ENCODE measurements at places on chromosomes 5 and 9. TPM values are rescaled to one million over a fixed set of nuclear protein-coding genes. Genes with fewer than 3 reads are reported as not detected.

- DNase-seq: no peak
Observed at GRCh38 chr9:121569266-121569648, 69.6 kb upstream of the GGTA1 start.

DNA sequence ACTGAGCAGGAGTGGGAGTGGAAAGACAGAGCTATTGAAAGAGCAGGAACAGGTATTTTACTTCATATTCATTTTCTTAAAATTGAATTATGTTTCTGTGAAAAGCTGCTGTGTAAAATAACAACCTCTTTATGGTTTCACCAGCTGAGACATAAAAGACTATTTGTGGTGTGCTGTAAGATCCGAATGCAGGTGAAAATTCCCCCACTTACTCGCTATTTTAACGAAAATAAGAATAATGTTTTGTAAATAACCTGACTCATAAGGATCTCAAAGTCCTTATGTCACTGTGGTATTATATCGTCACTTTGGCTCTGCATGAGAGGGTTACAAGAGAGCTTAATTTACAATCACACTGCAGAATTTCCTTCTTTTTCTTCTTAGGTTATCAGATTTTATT is 65.3 kb upstream of the NFIB start:
- DNase-seq: no peak

DNA sequence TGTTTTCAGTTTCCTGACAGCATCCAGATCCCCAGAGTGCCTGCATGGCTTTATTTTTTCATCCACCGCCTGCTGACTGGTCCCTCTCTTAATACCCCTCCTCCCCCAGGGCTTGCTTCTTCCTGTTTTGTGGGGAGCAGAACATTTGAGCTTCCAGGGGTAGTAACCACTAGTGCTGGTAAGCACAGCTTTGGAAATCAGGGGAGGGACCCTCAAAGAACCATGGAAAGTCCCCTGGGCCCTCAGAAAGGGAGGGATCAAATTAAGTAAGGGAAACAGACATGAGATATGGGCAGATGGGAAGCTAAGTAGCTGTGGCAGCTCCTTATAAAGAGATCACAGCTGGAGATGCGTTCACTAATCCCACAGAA is 26.8 kb downstream of the GRIA1 start:
- DNase-seq: no peak

DNA sequence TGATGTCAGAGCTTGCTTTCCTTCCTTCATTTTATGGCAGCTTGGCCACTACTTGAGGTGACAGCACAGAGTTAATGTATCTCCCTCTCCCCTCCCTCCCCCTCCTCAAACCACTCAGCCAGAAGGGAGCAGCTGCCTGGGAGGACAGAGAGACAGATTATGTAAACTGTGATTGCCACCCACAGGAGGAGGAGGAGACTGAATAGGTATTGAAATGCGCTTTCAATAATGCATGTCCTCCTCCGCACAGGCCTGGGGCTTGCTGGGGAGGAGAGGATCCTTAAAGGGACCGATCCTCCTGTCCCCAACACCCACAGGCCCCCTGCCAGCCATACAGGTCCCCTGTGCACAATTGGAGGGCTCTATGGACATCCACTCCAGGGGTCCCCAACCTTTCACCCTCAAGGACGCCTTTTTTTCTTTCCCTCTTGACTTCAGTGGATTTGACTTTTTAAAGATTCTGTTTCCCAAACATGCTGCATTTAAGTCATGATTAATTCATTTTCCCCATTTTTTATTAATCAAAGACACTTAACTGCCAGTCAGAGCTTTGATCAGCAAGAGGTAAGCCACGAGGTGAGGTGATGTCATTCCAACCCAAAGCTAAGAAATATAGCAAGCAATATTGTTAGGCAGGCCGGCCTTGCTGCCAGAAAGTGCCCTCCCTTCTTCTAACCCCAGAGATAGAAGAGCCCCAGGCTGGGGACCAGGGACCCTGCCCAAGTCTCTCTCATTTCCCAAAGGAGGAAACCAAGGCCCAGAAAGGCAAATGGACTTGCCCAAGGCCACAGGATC is 47.5 kb upstream of the CPLX2 start:
- DNase-seq: no peak

KCTD16 gene
- not detected for total RNA-seq

REEP2 gene
- total RNA-seq: 3.5 TPM

DNA sequence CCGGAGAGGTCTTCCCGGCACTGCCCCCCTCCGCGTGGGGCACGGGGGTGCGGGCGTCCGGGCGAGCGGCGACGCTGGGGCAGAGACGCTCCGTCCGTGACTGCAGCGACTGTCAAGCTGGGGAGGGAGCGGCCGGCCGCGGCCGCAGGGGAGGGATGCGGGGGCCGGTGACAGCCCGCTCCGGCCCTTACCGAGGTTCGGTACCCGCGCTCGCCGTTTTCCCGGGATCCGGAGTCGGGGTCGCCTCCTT is 400 bp downstream of the KDM4C start:
- no peak for DNase-seq

- peak; percentile 82 for DNase-seq
Observed at GRCh38 chr9:9942764-9943424, 669.9 kb downstream of the PTPRD start.

DNA sequence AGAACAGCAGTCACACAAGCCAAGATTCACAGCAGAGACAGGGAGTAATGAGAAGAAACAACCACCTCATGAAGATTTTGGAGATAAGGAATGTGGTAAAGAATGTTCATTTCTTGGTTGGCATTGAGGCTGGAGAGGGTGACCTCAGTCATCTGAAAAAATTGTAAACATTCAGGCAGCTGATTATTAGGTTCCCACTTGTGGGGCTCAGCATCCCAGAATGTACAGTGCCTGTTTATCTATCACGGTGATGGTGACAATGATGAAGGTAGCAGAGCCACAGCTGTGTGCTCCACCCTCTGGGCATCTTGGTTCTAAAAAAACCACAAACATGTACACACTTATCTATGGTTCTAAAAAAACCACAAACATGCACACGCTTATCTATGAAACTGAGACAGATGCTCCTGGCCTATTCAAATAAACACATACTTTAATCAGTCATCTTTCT is 143.9 kb upstream of the MOCS2 start:
- no peak for DNase-seq

DNA sequence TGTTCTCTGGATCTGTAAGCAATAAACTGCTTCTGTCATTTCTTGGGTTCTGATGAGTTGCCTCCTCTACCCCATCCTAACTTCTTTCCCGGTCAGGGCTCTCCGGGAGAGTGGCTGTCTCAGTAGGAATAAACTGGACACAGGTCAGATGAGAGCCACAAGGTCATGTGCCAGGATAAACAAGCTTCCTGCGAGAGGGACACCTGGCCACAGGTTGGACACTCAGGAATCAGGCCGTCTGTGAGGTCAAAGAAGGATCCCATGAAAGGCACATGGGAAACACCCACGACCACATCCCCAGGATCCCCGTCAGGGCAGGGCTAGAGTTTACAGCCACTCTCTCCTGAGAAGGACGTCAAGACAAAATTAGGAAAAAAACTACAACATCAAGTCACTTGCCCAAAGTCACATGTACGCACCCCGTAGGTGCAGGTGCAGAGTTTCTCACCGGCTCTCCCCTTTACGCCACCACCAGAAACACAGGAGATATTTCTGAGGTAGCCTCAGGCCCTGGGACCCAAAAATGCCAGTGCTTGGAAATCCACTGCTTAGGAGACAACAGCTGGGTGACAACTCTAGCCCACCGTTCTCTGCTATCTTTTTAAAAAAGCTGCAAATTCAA is 28.7 kb downstream of the CCT5 start:
- no peak for DNase-seq

GRCh38 chr9:21331676-21332402 is 3.4 kb downstream of the KLHL9 start:
- DNase-seq: no peak

DNA sequence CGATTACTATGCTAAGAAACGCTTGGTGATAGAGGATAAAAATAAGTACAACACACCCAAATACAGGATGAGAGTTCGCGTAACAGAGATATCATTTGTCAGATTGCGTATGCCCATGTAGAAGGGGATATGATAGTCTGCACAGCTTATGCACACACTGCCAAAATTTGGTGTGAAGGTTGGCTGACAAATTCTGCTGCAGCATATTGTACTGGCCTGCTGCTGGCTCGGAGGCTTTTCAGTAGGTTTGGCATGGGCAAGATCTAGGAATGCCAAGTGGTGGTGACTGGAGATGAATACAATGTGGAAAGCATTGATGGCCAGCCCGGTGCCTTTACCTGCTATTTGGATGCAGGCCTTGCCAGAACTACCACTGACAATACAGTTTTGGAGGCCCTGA is 208.4 kb downstream of the PDZD2 start:
- DNase-seq: no peak

IFNA2 gene
- not detected for total RNA-seq

GRCh38 chr5:81212211-81212751 is 20.8 kb upstream of the CKMT2 start:
- DNase-seq: no peak

DNA sequence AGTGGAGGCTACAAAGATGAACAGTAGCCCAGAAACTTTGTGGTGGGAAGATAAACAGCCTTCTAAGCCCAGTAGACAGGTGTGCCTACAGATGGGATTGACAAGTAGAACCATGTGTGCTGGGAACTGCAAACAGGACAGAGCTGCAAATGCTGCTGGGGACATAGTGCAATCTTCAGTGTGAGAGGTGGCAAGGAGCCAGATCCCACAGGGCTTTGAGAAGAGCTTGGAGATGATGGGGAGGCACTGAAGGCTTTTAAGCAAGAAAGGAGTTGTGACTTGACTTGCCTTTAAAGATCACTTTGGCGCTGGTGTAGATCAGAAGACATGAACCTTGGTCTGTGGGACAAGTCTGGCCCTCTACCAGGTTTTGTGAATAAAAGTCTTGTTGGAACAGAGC is 675.2 kb downstream of the ACTL7B start:
- no peak for DNase-seq

GPR150 gene
- total RNA-seq: 0.56 TPM

NRG2 gene
- 0.07 TPM for total RNA-seq

CYLC2 gene
- not detected for total RNA-seq

GRCh38 chr5:129496421-129496820 is 36.3 kb downstream of the ADAMTS19 start:
- DNase-seq: no peak

NDST1 gene
- total RNA-seq: 3.9 TPM

DNA sequence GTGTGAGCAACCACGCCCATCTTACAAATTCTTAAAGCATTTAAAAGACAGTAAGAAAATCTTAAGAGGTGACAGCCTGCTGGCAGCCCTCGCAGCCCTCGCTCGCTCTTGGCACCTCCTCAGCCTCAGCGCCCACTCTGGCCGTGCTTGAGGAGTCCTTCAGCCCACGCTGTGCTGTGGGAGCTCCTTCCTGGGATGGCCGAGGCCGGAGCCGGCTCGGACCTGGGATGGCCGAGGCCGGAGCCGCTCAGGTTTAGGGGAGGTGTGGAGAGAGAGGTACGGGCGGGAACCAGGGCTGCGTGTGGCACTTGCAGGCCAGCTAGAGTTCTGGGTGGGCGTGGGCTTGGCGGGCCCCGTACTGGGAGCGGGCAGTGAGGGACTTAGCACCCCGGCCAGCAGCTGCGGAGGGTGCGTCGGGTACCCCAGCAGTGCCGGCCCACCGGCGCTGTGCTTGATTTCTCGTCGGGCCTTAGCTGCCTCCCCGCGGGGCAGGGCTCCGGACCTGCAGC is 9.3 kb upstream of the ECM2 start:
- no peak for DNase-seq

GRCh38 chr9:15642369-15642962 is 89.6 kb downstream of the CCDC171 start:
- DNase-seq: no peak

ESM1 gene
- not detected for total RNA-seq

DNA sequence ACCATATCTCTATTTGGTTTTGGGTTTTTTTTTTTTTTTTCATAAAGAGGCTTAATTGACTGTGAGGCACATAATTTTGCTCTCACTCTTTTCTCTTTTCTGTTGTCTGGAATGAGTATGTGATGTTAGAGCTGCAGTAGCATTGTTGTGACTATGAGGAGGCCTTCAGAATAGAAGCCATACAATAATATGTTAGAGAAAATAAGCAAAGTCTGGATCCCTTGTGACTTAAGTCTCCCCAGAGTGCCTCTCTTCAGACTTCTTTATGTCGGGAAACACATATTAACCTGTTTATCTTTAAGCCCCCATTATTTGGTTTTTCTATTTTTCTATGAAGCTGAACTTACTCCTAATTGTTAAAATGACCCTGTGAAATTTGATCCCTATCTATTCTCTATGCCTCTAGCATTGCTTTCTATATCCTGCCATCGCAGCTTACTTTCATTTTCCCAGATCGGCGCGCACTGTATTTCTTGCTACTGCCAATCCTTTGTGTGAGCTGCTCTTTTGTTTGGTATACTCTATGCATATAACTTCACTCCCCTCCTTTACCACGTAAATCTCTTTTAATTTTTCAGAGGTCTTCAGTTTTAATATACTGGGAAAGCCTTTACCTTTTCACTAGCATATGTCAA is 372.5 kb upstream of the KCNN2 start:
- no peak for DNase-seq

DNA sequence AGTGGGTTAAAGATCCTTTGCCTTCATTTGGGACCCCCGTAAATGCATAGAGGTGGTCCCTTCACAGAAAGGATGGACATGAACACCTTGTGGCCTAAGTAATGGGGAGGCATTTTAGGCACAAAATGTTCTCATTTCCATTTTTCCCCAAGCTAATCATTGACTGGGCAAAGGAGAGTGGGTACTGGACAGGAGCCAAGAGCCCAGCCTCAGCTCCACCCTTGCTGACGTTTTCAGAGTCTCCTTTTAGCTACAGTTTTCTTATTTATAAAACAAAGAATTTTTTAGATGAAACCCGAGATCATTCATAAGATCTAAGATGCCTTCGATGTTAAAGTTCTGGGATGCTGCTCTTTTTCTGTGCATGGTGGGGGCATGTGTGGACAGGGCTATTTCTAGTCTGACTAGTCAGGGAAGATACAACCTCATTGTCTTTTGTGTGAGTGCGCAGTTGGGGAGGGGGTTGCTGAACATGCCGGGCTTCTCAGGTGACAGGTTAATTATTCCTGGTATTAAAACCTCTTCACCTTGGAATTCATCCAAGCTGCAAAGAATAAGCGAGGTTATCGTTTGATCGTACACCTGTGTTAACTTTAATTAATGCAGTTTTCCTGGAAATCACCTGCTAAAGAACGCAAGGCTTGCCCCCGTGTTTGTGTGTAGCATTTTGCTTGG is 48.4 kb downstream of the ADAMTS16 start:
- no peak for DNase-seq

DNA sequence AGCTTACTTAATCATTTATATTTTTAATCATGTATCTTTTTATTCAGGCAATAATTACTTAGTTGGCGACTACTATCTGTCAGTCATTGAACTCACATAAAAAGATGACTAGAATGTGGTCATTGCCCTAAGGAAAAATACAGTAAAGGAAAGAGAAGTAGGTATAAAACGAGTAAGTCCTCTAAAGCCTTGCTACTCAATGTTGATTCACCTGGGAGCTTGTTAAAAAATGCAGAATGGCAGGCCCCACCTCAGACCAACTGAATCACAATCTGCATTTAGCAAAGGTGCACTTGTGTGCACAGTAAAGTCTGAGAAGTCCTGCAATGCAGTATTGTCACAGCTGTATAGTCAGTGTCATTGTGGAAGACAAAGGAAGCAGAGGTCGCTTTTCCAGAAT is 592.4 kb downstream of the CSNK1G3 start:
- DNase-seq: no peak

Data from activated CD4-positive, alpha-beta T cell treated with anti-CD3 and anti-CD28 coated beads, Interleukin-2, amount 10 ng/mL, durations not matched to agents 24 days and 14 days (primary cell).